Activated gamma-delta T cell treated with Interleukin-2 at 50 U/mL for 16 hours (primary cell): ENCODE measurements at places on chromosomes 16 and 17.

- no peak for DNase-seq
Measured at GRCh38 chr17:17728146-17728545, 46.9 kb downstream of the RAI1 start.

DNA sequence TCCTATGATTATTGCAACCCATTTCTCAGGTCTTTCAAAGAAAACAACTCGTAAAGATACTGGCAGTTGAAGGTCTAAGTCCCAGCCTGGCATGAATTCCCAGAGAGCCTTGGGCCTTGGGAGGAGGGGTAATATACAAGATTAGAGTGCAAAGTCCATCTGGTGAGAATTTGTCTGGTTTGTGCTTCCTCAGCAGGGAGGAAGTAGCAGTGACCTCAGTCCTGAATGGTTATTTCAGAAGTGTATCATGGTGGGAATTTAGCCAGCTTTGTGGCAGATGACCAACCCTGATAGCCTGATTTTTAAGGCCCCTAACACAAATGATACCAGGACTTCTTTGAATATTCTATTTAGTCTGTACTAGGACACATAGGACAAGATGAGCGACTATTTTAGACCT lies 151.2 kb upstream of the TBX2 start:
- no peak for DNase-seq

DNA sequence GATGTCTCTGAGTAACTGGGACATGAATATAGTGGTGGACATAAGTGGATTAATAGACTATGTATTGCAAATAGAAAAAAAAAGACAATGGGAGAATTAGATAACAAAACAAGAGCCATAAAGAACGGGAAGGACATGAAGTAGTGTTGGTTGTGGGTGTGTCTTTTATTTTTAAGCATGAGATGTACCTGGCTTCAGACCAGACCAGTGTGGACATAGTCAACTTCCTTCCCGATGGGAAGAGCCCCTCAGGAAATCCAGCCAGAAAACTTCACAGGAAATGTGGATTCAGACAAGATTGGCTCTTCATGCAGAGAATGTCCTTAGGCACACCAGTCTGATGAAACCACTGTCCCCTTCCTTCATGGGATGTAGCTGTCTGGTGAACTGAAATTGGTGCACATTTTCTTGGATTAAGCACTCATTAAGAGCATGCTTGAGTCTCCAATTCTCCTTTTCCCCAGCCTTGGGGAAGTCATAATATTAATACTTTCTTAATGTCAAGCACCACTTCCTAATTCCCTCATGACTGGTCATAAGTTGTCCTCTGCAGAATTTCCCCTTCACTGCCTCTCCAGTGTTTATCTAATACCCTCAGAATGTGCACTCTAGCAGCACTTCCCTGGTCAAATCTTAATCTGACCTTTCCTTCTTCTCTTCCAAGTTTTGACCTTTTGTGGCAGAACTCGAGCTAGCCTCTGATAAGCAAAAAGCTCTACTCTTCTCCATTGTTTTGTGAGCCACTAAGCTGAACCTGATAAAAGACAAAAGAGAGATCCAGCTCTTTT lies 350.6 kb upstream of the MAF start:
- no peak for DNase-seq

- DNase-seq: no peak
Measured at GRCh38 chr17:58192612-58193011, at the start of gene EPX. Gene EPX (plus strand): TSS chr17:58192726. CDS start chr17:58192847, 121 bp downstream.

- no peak for DNase-seq
Measured at GRCh38 chr17:72588961-72589360, 468.1 kb downstream of the SOX9 start.

DNA sequence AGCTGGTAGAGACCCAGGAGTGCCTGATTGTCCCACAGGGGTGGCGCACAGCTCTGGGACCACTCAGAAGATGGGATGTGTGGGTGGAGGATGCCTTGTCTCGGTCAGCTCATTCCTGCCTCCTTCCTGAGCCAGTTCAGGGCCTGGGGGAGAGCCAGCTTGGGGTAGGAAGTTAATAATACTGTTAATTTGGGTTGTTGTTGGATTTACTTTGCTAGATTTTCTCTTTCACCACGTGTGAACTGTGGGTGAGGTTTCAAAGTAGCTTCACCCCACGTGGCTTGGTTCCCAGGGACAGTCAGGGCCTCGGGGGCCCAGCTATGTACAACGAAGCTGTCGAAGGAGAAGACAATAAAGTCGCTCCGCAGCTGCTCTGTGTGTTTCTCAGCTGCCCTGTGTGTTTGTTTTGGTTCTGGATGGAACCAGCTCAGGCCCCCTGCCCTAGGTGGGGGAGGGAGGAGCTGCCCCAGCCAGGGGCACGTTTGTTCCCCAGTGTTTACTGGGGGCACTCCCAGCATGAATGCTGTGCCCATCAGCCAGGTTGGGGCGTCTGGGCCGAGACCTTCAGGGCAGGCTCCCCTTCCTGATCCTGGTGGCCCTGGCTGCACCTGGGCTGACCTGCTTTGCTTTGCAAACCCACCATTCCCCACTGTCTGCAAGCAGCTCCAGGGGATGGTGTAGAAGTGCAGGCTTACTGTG lies 2.3 kb downstream of the NUDT16L1 start:
- no peak for DNase-seq

DNA sequence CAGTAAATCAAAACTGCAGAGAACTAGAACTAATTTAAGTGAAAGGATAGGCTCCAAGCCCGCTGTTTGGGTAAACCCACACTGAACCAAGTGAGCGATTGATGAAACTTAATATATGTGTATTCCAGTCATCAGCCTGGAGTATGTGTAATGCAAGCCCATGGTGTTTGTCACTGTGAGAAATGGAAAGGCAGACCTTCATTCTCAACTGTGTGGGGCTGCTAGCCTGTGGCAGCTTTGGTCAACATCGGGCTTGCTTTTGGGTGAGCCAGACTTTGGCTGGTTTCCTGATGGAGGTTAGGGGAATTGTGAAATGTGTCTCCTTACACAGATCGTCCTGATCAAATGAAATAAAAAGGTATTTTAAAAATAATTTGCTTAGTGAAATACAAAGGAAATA lies 279.9 kb downstream of the IRX3 start:
- no peak for DNase-seq

- no peak for DNase-seq
Measured at GRCh38 chr17:17058304-17058703, 16.0 kb downstream of the MPRIP start.

- no peak for DNase-seq
Measured at GRCh38 chr17:54426296-54426886, 474.3 kb upstream of the TOM1L1 start.

- DNase-seq: peak; percentile 57
Measured at GRCh38 chr17:2101448-2102257, 46.8 kb downstream of the HIC1 start.
